Dermis microvascular lymphatic vessel endothelial cell (primary cell): ENCODE measurements at places on chromosomes 11 and 22. TPM values are rescaled to one million over a fixed set of nuclear protein-coding genes. Genes with fewer than 3 reads are reported as not detected.

EXPH5 gene
- under 0.01 TPM in 2 replicates for total RNA-seq

SLC25A18 gene
- total RNA-seq: not detected in 2 replicates

PDE3B gene
- 0.13 and 0.51 TPM in 2 replicates for total RNA-seq

WEE1 gene
- 14.0 and 19.9 TPM in 2 replicates for total RNA-seq

CATSPER1 gene
- total RNA-seq: 0.13 TPM in 1 of 2 replicates, not detected in the other

ALG8 gene
- 20.9 and 24.5 TPM in 2 replicates for total RNA-seq

CAVIN3 gene
- total RNA-seq: 106 and 127 TPM in 2 replicates

SLC22A25 gene
- not detected in 2 replicates for total RNA-seq

AMBRA1 gene
- 13.5 and 16.3 TPM in 2 replicates for total RNA-seq

KRTAP5-2 gene
- not detected in 2 replicates for total RNA-seq

APOL3 gene
- 118 and 218 TPM in 2 replicates for total RNA-seq

CABP4 gene
- total RNA-seq: 0.89 and 1.5 TPM in 2 replicates

FERMT3 gene
- 5.4 and 15.7 TPM in 2 replicates for total RNA-seq

CCDC116 gene
- under 0.01 and 0.13 TPM in 2 replicates for total RNA-seq

PDGFD gene
- total RNA-seq: 25.0 and 77.1 TPM in 2 replicates

BUD13 gene
- total RNA-seq: 11.3 and 12.8 TPM in 2 replicates

LRRC4C gene
- not detected in 2 replicates for total RNA-seq

MB gene
- total RNA-seq: not detected in 2 replicates

OR4D5 gene
- not detected in 2 replicates for total RNA-seq

OR4D6 gene
- total RNA-seq: not detected in 2 replicates

MYOD1 gene
- not detected in 2 replicates for total RNA-seq

SMIM35 gene
- total RNA-seq: not detected in 2 replicates

APOBEC3C gene
- 0.64 and 0.76 TPM in 2 replicates for total RNA-seq

AHNAK gene
- 231 and 244 TPM in 2 replicates for total RNA-seq

C11orf52 gene
- total RNA-seq: 0.13 and 0.39 TPM in 2 replicates

C11orf97 gene
- not detected in 2 replicates for total RNA-seq

RASSF10 gene
- total RNA-seq: 4.8 and 11.8 TPM in 2 replicates

LRRC75B gene
- total RNA-seq: 2.6 and 4.6 TPM in 2 replicates

CD3E gene
- not detected in 2 replicates for total RNA-seq

PGR gene
- under 0.01 TPM in 2 replicates for total RNA-seq

CCDC73 gene
- total RNA-seq: under 0.01 TPM in 1 of 2 replicates, not detected in the other

SYCE3 gene
- not detected in 2 replicates for total RNA-seq

UBQLN3 gene
- total RNA-seq: not detected in 2 replicates

RPL3 gene
- total RNA-seq: 2,576 and 3,971 TPM in 2 replicates

TRIM48 gene
- not detected in 2 replicates for total RNA-seq

FXYD6 gene
- 0.51 and 7.3 TPM in 2 replicates for total RNA-seq

RFPL2 gene
- 0.13 TPM in 1 of 2 replicates, not detected in the other for total RNA-seq

CYTH4 gene
- total RNA-seq: 0.13 TPM in 2 replicates

SLC5A1 gene
- under 0.01 TPM in 2 replicates for total RNA-seq

BACE1 gene
- 6.9 and 10.2 TPM in 2 replicates for total RNA-seq

USP2 gene
- total RNA-seq: 0.13 and 0.25 TPM in 2 replicates
